ENCODE measurements at places on chromosomes 16 and 17. TPM values are rescaled to one million over a fixed set of nuclear protein-coding genes. Genes with fewer than 3 reads are reported as not detected.

The IKZF3 gene
- not detected for total RNA-seq

The PHOSPHO1 gene
- total RNA-seq, result not detected

The C17orf107 gene
- total RNA-seq, result 0.78 TPM

The TPSD1 gene
- total RNA-seq, result not detected

Measured in osteocyte (in vitro differentiated cells).